ENCODE measurements at places on chromosomes 11 and 22. TPM values are rescaled to one million over a fixed set of nuclear protein-coding genes. Genes with fewer than 3 reads are reported as not detected.

- H3K27ac ChIP-seq, result no peak overlapping the region
- no peaks in the 10 kb centered on the region for H3K36me3 ChIP-seq
- H3K4me3 ChIP-seq, result no peak overlapping the region
These were observed 154.6 kb upstream of the TRPC6 start for GRCh38 chr11:101738452-101738851.

GRCh38 chr22:40322021-40322420 is 24.3 kb upstream of the ADSL start:
- no peak overlapping the region for H3K4me3 ChIP-seq
- no peaks in the 10 kb centered on the region for H3K4me1 ChIP-seq
- no peak for DNase-seq
- no peaks in the 10 kb centered on the region for H3K27me3 ChIP-seq
- peaks cover 15% of the 10 kb centered on the region for H3K36me3 ChIP-seq
- no peak overlapping the region for H3K27ac ChIP-seq

Gene ARHGAP20
- 0.08 TPM for total RNA-seq

Gene ADSL
- total RNA-seq, result 26.6 TPM

DNA sequence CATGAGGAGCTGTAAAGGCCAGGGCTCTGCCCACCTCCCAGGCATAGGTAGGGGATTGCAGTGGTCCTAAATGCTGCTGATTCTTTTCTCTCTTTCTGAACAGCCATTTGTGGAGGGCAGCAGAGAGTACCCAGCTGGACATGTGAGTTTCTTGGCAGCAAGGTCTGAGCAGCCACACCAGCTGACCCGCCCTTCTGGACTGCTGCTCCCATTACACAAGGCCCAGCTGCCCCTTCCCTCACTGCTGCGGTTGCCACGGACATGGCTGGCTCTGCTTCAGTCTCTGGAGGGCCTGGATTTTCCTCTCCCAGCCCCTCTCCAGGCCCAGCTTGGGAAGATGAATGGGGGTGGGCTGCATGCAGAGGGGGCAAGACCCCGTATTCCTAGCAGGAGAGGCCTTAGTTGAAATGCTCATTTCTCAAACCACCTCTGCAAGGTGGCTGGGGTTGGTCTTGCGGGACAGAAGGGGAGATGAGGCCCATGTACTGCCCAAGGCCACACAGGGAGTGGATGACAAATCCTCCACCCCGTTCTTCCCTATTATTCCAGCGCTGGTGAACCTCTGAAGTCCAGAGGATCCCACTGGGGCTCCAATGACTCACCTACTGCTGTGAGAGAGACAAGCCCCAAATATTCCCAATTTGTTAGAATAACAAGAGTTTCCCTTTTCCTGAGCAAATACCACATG is 4.6 kb downstream of the LGALS12 start:
- H3K4me1 ChIP-seq, result peaks cover under 1% of the 10 kb centered on the region
- no peaks in the 10 kb centered on the region for H3K27me3 ChIP-seq
- H3K36me3 ChIP-seq, result no peaks in the 10 kb centered on the region
- no peak overlapping the region for H3K4me3 ChIP-seq
- DNase-seq, result no peak

GRCh38 chr11:27025957-27026733 is 14.5 kb upstream of the BBOX1 start:
- no peaks in the 10 kb centered on the region for H3K27me3 ChIP-seq
- no peak for DNase-seq
- H3K4me1 ChIP-seq, result no peaks in the 10 kb centered on the region
- no peaks in the 10 kb centered on the region for H3K36me3 ChIP-seq

Gene TLCD5
- 2.5 TPM for total RNA-seq

Gene C11orf97
- not detected for total RNA-seq

Gene PRRG4
- 2.1 TPM for total RNA-seq

Measured in pancreas (tissue), 10 donors.